ENCODE measurements at places on chromosomes 2 and 18.

DNA sequence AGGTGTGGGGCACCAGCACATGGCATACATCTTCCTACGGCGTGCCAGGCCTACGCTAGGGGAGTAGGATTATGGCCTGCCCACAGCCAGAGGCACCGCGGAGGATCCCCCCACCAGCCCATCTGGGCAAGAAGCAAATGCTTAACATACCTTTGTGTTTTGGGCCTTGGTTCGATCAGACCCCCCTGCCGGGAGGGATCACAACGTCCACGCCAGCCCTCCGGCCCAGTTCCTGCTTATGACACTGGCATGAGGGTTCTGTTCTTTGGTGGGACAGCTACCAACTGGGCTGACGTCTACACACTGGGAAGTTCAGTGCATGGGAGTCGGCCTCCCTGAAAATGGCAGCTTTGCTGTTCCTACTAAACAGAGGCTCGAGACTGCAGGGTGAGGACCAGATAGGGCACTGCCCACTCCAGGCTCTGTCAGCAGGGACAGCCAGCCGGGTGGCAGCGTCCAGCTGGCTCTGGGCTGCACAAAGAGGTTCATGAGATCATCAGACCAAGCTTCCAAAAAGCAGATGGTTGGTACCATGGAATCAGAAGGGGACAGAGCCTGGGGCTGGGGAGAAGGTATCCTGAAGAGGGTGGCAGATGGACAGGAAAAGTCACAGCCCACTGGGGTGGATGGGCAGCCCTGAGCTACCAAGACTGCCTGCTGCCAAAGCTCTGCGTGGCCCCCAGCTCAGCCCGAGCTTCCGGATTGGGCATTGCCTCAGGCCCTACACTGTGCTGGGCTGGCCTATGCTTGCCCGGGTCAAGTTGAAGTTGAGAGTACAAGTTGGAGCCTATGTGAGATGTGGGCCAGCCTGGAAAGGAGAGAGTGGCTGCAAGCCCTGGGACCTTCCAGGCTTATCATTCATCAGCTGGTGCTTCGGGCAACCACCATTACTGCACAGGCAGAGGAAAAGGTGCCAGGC lies 61.7 kb upstream of the TEX51 start:
- DNase-seq, result no peak

DNA sequence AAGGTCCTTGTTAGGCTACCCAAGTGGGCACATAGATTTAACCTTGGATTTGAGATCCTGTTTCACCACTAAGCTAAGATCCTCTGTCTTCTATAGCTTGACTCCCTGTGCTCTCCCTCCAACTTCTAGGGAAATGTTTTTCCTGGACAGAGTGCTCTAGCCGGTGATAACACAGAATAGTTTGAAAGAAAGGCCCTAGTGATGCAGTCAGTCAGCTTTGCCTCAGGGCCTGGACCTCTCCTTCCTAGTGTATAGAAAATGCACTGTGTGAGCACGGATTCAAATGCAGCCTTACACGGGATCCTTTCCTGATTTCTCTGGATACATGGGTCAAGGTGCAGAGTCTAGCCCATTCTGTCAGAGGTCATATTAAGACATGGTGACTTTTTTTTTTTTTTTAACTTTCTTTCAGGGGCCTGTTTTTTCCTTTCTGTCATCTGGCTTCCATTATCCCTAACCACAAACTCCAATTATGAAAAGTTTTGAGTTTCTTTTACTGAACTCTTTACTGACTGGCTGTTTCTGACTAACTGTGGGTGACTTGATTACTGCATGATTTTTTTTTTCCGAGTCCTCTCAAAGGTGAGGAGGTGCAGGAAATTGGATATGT lies 122.6 kb downstream of the LRP1B start:
- peak; percentile 48 for DNase-seq

DNA sequence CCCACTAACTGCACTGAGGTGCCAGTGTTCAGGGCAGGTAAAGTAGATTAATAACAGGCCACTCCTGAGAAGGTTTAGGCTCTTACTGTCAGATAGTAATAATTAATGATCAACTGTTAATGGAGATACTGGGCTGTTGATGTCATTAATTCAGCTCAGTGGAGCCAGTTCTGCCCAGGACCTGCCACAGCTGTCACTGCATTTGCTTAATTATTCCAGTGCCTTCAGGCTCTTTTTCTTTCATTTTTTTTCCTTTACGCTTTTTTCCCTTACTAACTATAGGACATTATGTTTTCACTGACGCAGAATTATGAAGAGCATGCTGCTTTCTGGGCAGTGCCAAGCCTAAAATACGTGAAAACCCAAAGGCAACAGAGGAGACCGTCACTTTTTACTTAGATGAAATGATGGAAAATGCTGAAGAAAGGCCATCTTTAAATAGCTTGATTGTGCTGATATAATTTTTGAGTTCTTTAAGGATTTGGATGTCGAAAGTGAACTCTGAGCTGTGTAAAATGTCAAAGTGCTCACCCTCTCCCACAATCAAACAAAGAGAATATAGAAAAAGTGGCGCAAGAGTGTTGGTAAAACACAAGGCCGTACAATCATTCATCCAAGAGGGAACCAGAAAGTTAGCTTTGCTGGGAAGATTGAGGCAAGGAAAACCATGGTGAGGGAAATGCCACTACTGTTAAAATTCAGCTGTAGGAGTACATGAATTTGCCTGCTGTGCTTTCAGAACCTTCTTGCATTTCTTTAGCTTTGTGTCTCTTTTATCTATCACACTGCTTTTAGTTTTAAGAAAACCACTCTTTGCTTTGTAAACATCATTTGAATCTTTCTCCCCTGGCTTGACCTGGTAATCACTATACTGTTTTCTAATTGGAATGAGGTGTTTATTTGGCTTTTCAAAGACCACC lies 192.0 kb upstream of the ZEB2 start:
- no peak for DNase-seq

- DNase-seq, result no peak
Observed at GRCh38 chr2:75493230-75493629, 67.5 kb downstream of the EVA1A start.

GRCh38 chr2:101558740-101559525 lies 84.0 kb upstream of the RFX8 start:
- no peak for DNase-seq

DNA sequence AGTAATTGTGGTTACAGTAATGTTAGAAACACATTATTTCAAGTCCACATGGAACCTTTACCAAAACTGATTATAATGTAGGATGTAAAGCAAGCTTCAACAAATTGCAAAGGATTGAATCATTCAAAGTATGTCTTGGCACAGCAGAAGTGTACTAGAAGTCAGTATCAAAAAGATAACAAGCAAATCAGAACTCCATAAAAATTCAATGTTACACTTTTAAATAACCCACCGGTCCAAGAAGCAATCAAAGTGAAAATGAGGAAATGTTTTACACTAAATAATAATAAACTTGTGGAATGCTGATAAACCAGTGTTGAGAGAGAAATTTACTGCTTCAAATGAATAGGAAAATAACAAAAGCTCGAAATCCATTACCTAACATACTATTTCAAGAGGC lies 47.7 kb downstream of the TTC21B start:
- no peak for DNase-seq

All from SK-N-MC (cell line).